ENCODE measurements at places on chromosomes 5 and 9.

GRCh38 chr5:78778538-78778937, 130.0 kb upstream of the LHFPL2 start:
- no peak for DNase-seq

DNA sequence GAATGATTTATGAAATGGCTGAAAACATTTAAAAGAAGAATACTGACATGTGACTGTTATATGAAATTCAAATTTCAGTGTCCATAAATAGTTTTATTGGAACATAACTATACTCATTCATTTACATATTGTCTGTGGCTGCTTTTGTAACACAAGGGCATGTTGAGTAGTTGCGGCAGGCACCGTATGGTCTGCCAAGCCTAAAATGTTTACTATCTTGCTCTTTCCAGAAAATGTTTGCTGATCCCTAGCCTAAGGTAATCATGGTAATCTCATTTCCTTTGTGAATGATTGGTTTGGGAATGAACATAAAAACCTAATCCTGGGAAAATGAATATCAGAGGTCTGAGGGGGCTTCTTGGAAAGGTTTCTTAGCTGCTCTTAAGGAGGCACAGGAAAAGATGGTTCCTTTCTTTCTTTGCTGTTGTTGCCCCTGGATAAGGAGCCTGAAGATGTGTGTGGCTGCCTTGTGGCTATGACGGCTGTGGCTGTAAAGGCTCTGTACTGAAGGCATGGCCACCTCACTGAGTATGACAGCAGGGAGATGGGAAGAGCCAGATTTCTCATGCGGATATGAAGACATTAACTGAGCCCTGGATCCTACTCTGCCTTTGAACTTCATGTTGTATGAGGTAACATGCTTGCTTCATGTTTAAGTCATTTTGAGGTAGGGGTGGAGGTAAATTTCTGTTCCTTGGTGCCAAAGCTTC, 419.4 kb upstream of the CLINT1 start:
- no peak for DNase-seq

GRCh38 chr9:76846297-76846696, 59.6 kb downstream of the PRUNE2 start:
- DNase-seq, result no peak

DNA sequence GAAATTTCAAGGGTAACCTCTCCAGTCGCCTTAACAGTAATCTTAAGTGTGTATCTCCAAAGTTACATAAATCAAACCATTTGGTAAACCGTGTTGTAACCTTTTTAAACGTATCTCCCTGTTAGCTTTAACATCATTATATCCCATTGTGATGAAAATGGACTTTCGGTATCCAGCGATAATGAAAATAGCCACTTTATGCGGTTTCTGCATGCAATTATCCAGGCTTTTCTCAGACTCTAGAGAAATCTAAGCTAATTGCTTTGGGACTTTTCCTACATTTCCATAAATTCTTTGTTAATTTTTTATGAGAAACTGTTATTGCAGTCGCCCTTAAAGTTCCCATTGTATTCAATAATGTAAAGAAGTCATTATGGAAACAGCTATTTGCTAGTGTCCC, 170.7 kb downstream of the ZNF608 start:
- no peak for DNase-seq

- no peak for DNase-seq
These were observed 44.6 kb upstream of the BASP1 start for GRCh38 chr5:17172791-17173190.

All from thymus (tissue), 14 donors.